ENCODE measurements at places on chromosomes 5 and 9.

DNA sequence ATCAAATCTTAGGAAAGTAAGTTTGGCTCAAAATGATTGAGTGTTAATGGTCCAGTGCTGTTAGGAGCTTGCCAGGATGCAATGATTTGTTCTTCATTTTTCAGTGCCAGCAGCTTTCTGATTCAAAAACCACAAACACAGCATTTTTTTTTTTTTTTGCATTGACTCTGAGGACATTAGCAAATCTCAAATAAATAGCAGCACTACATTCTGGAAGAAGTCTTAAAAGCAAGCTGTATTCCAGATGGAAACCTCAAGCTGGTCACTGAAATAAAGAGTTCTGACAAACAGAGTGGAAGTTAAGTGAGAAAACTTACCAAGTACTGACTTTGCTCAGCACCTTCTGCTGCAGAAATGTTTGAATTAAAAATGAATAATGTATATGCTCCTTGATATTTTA is 1653.1 kb upstream of the CDH9 start:
- no peak for DNase-seq

- no peak for DNase-seq
Measured at GRCh38 chr5:88405783-88406182, 137.1 kb upstream of the TMEM161B start.

- no peak for DNase-seq
Measured at GRCh38 chr9:26983340-26983739, 22.1 kb downstream of the LRRC19 start.

DNA sequence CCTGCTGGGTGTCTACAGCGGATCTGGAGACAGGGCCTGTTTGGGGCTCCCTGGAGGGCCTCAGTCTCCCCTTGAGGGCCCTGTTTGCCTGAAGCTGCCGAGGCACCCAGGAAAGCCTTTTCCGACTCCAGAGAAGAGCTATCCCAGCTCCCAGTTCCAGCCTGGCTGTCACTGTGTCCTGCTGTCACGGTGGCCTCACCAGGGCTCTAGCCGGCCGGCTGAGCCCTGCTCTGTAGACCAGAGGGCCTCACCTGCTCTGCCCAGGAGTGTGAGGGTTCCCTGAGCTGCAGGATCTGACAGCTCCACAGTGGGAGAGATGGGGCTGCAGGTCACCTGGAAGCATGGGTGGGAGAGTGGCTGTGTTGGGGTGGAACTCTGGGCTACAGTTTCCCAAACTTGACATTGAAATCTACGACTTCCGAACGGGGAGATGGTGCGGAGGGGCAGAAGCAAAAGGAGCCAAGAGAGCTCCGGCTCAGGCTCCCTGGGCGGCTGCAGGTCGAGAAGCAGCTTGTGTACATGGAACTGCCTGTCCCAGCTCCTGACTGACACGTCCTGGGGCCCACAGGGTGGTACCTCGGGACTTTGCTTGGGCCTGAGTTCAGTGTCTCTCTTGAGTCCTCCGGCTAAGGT is 94.9 kb downstream of the CACNA1B start:
- DNase-seq, result no peak

GRCh38 chr9:21001581-21001980 is 29.9 kb downstream of the HACD4 start:
- no peak for DNase-seq

- no peak for DNase-seq
Measured at GRCh38 chr9:26058111-26058895, 380.1 kb upstream of the TUSC1 start.
